Forelimb muscle (tissue), 1 donor: ENCODE measurements at places on chromosomes 7 and 10.

- no peak for DNase-seq
These were observed 218.3 kb downstream of the PTPRN2 start for GRCh38 chr7:158369290-158369689.

- DNase-seq = no peak
These were observed 222.1 kb downstream of the ARL4A start for GRCh38 chr7:12909483-12909882.

DNA sequence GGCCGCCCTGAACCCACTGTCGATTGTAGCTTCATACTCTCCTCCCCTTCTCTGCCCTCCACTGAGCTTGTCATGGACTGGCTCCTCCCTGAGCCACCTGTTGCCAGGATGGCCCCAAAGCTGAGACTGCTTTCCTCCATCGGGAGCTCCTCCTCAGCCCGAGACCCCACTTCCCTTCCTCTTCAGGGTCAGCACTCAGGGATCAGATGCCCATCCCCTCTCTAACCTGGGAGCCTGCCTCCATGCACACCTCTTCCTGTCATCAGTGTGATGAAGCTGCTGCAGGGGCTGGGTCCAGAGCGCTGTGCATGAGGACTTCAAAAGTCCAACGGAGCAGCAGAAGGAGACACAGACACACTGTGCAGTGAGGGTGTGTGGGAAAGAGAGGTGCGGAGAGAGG lies 201.1 kb downstream of the WDR37 start:
- no peak for DNase-seq

DNA sequence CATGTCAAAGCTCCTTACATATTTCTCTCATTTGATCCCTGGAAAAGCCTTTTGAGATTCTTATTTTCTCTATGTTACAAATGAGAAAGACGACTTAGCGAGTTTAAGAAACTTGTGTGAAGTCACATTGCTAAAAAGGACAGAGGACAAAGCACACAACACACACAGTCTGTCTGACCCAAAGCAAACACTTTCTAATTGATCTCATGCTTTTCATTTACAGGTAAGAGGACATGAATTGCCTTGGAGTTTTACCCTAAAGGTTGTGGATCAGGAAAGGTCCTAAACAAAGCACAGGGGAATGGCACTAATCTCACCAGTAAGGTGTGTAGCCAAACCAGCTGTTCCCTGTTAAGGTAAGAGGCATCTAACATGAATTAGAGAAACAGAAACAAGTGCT lies 18.7 kb downstream of the SLC35G1 start:
- DNase-seq = no peak

- no peak for DNase-seq
These were observed 94.5 kb downstream of the INPP5A start for GRCh38 chr10:132632091-132632561.

DNA sequence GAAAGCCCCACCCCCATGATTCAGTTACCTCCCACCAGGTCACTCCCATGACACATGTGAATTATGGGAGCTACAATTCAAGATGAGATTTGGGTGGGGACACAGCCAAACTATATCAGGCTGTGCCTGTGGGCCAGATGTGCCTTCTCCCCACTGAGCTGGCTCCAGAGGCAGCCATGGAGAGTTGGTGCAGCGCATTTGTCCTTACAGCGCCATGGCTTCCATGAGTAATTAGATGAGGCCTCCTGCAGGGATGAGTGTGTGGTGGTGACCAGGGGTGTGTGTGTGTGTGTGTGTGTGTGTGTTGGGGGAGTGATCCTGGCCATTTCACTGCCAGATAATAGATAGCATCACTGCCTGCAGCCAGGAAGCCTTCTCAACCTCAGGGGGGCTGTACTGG lies 94.6 kb downstream of the FANK1 start:
- no peak for DNase-seq

GRCh38 chr10:126278851-126279250 lies 109.4 kb downstream of the ADAM12 start:
- no peak for DNase-seq

- DNase-seq = no peak
These were observed 331.6 kb upstream of the ZNF32 start for GRCh38 chr10:43980313-43980712.

DNA sequence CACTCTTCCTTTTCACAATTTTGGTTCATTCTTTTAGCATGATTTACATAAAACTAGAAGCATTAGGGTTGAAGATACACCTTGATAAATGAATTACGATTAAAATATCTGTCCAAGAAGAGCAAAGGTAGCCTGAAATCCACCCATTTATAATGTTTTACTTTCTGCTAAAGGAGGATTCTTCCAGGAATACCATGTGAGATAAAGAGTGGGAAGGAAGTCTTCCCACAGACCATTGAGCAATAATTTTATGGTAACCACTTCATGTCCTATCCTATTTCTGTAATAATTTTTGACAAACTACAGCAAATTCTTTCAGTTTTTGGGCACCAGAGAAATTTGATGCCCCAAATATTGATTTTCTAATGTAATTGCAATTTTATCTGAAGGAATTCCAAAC lies 150.6 kb upstream of the STEAP4 start:
- DNase-seq = no peak

DNA sequence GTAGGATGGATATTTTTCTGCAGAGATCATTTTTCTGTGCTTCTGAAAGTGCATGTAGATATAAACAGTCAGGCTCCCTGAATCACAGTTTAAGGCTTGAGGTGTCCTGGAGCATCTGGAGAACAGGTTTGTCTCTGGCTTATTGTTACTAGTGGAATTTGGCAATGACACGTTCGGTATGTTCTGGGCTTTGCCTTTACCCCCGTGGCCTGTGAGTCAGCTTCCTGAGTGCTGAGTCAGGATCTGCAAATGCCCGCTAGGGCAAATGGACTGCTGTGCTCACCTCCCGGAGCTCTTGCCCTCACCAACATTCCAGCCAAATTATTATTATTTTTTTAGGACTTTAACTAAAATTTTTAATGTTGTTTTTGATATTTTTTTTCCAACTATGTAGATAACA lies 192.5 kb upstream of the PRSS1 start:
- no peak for DNase-seq

GRCh38 chr7:131905471-131905973 lies 349.1 kb upstream of the PODXL start:
- DNase-seq = no peak

DNA sequence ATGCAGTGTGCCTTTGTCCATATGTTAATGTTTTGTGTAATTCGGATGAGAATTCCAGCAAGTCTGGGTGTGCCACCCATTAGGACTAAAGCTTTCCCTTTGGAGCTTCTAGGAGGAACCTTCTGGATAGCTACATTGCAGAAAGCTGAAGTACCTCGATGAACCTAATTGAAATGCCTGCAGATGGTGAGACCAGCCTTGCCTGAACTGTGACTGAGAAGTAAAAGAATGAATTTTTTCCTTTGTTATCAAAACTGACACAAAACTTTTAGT lies 31.1 kb upstream of the FBXW4 start:
- DNase-seq = no peak

- no peak for DNase-seq
These were observed 11.6 kb downstream of the SCART1 start for GRCh38 chr10:133465191-133465949.

GRCh38 chr7:129208667-129209066 lies 16.2 kb upstream of the AHCYL2 start:
- DNase-seq = no peak

DNA sequence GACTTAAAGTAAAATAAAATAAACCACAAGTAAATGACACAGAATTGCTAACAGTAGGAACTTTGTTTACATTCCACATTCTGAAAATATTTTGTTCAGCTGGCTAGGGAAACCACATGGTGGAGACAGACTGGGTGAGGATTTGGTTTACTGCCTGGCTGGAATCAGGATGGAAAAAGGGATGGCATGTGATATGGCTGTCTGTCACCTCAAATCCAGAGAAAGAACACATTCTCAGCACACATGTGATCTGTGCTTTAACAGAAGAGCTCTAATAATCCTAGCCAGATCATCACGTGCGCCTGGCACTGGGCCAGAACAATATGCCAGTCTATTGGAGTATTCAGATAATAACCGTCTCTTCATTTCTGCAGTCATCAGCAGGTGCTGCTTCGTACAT lies 90.9 kb upstream of the PIP4K2A start:
- DNase-seq = no peak

DNA sequence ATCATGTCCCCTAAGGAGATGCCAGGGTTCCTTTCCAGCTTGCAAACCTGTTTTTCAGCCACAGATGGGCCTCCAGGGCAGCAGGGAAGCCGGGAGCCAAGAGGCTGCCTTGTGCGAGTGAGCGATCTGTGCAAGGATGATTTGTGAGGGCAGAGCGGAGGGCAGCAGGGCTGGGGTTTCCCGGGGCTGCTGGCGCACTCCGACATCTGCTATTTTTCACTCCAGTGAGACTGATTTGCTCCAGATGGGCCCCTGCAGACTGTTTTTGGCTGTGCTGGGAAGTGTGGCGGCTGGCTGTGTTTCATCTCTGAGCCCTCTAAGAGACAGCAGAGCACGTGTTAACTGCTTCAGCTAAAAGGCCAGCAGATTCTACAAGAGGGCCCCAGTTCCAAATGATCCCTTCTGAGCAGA lies 466.2 kb downstream of the TYW1 start:
- DNase-seq = no peak

DNA sequence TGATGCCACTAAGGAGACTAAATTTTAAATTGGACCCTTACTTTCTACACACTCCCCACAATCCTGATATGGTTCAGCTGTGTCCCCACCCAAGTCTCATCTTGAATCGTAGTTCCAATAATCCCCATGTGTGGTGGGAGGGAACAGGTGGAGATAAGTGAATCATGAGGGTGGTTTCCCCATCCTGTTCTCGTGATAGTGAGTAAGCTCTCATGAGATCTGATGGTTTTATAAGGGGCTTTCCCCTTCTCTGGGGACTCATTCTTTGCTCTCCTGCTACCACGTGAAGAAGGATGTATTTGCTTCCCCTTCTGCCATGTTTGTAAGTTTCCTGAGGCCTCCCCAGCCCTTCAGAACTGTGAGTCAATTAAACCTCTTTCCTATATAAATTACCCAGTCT lies 18.4 kb upstream of the BET1 start:
- no peak for DNase-seq

GRCh38 chr7:39923091-39923490 lies 27.0 kb upstream of the CDK13 start:
- DNase-seq = no peak

- DNase-seq = no peak
These were observed 37.8 kb upstream of the RAPGEF5 start for GRCh38 chr7:22394739-22395138.

DNA sequence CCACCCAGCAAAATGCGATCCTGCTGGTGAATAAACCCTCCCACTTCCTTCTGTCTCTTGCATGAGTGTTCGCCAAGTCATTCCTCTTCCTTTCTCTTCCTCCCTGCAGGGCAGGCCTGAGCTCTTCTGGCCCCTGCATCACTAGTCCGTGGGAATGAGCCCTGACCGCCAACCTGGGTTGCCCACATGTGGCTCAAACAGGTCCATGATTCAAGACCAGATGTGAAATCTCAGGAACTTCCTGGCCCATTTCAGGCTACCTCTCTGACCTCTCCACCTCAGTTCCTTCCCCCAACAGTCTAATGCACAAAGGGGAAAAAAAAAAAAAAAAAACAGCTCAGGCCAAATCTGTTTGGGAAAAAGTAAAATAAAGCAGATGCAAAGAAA lies 5.4 kb upstream of the YWHAG start:
- no peak for DNase-seq

- DNase-seq = peak; percentile 20
These were observed 236.8 kb downstream of the FRMD4A start for GRCh38 chr10:14093730-14094484.

DNA sequence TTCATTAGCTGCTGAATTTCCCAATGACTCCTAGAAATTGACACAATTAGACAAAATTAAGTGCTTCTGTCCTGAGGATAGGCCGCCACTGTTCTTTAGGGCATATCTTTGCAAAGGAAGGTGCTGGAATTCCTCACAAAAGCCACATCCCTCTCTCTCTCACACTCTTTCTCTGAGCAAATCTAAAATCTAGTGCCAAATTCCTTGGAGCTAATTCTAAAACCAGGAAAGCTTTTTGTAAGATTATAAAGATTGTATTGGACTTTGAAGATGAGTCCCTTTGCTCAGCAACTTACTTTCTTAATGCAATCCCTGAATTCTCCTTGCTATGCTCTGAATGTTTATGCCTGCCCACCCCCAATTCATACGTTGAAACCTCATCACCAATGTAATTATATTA lies 288.9 kb downstream of the KCNMA1 start:
- no peak for DNase-seq

GRCh38 chr7:127828843-127829500 lies 177.0 kb downstream of the SND1 start:
- DNase-seq = no peak

DNA sequence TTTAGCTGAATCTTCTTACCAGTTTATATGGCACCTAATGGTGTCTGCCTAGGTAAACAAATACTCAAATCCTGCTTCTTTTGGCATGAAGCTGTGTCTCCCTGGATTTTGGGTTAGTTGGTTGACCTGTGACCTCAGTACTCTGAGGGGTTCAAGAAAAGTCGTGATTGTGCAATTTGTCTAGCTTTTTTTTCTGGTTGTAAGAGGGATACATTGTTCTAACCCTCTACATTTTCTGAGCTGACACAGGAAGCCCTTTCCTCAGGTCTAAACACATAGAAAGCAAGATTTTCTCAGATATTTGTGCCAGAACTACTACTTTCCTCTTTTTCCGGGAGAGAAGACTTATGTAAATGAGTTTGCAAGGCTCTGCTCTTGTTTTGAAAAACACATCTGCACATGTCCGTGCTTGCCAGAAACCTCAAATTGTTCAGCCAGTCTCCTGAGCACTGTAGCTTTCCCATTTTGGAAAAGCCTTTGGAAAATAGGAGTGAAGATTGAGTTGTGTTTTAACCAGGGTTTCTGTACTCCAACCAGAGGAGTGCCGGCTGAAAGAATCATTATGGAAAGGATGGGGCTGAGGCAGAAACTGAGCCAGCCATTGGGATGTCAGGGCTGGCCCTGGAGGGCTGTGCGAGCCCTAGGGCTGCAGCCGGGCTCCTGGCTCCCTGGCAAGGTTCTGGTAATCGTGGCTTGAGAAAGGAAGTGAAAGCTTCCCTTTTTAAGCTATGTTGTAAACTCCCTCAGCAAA lies 31.3 kb upstream of the CXCL12 start:
- DNase-seq = peak; percentile 86

- DNase-seq = no peak
These were observed 1106.8 kb upstream of the C7orf33 start for GRCh38 chr7:147483634-147484292.

DNA sequence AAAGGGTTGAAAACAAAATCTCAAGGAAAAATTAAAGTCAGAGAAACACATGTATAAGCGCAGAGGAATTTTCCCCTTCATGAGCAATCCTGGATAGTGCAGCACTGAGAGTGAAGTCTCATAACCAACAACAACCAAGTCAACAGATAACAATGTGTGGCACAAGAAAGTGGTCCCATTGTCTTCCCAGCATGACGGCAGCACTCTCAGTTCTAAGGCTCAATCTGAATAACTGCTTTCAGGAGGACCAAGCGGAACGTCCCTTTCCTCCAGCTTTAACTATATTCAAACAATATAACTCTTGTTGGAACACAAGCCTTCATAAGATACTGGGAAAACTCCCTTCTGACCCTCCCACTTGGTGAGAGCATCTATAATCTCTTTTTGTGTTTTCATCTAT lies 137.9 kb downstream of the RAPGEF5 start:
- no peak for DNase-seq
